D721Med (cell line): ENCODE measurements at places on chromosomes 1 and 21.

DNA sequence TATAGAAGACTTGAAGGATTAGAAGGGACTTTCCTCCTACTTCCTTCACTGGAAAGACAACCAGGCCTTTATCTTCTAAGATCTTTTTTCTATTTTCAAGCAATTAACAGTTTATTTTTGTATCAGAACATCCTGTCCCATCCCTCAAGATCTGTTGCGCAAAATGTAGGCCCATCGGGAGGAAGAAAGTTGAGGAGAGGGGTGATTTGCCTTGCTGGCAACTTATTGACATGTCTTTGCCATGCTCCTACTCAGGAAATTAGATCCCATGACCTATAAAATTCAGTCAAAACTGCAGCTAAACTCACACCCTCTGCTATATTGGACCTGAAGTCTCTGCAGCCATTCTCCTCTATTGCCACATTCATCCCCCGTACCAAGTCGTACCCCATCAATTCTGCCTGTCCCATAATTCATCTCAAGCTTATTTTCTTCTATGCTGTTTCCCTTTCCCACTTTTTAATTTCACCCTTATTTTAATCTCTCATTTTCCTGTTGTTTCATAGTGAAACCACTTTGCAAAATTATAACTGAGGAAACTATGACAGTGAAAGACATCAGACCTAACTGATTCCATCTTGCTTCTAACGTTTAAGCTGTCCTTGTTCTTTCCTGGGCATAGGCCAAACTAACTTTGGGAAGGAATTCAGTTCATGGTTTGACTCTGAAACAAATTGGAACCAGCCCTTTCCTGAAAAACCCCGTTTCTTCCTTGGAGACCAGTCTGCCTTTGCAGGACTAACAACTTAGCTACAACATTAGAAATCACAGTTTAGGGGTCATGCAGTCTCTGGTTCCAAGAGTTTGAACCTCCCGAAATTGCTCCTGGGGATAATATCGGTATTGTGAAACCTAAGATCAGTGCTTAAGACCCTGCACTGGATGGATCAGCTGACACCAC lies 195.7 kb upstream of the PTBP2 start:
- no peak for DNase-seq

GRCh38 chr1:240014051-240014450 lies 77.6 kb upstream of the FMN2 start:
- DNase-seq: no peak

- DNase-seq: no peak
These were observed 184.9 kb downstream of the DYRK1A start for GRCh38 chr21:37551331-37551992.

- DNase-seq: no peak
These were observed 117.7 kb downstream of the CTH start for GRCh38 chr1:70528590-70529333.

- no peak for DNase-seq
These were observed 588.1 kb downstream of the DPYD start for GRCh38 chr1:97332716-97333115.

DNA sequence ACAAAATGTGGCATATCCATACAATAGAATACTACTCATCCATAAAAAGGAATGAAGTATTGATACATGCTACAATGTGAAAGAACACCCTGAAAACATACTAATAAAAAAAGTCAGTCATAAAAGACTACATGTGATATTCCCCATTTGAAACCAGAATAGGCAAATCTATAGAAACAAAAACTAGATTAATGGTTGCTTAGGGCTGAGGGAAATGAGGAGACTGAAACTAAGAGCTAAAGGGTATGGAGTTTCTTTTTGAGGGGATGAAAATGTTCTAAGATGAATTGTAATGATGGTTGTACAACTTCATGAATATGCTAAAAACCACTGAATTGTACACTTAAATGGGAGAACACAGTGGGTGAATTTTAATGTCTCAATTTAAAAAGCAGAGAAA lies 50.9 kb downstream of the ACBD6 start:
- DNase-seq: no peak

- no peak for DNase-seq
These were observed 68.3 kb upstream of the NEK7 start for GRCh38 chr1:198088360-198089071.

DNA sequence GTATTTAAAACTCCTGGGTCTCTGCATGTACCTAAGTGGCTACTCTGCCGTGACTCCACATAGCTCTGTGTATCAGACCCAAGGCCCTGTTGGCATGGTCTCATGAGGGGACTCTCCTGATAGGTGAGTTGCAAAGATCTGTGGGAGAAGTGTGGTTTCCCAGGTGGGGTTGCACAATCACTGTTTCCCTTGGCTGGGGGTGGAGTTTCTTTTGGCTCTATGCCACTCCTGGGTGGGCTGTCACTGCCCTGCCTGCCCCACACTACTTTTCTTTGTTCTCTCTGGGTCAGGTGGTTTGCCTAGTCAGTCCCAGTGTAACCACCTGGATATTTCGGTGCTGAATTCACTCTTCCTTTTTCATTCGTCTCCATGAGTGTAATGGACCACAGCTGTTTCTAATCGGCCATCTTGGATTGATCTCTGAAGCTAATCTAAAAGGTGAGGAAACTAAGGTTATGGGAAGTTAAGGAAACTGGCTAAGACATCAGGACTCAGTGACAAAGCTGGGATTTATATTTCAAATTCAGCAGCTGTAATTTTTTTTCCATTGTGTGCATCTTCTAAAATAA lies 97.1 kb upstream of the CACYBP start:
- DNase-seq: no peak

- peak; percentile 35 for DNase-seq
These were observed 334.4 kb downstream of the SRGAP2C start for GRCh38 chr1:121519042-121519755.

GRCh38 chr1:227465256-227465655 lies 98.1 kb upstream of the ZNF678 start:
- no peak for DNase-seq

DNA sequence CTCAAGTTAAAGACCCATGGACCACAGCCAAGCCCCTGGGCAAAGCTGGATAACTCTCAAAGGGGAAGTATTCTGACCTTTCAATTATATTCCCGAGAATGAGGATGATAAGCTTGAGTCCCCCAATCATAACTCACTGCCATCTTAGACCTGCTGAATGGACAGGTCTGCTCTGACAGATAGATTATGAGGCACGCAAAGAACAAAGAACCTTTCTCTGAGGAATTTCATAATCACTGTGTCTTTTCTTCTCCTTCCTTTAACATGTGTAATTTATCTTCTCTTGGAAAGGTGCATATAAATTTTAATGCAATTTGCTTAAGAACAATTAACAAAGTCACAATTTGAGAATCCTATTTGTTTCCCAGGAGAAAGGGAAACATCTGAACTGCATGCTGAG lies 22.0 kb downstream of the PIGM start:
- DNase-seq: no peak

DNA sequence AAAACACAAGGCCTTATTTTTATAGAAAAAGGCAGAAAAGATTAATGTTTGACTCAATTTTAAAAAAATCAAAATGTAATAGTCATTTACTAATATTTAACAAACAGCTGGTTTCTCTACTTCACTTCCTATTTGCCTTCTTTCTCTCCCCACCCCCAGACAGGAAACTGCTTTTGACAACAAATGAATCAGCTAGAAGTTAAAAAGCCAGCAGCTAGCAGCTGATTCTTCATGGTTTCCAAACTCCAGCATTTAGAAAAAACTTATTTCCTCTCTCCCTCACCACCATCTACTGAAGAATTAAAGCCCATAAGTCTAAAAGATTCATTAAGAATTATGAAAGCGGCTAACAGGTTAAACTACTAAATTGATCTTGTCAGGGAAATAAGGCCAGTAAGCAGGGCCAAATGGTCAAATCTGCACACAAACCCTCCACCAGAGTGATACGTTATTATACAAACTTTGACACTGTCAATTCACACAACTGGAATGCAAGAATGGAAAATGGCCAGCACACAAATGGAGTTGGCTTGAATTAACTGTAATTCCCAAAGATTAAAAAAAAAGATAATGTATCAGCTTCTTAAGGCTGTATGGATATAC lies 4.0 kb downstream of the WDR26 start:
- no peak for DNase-seq

GRCh38 chr1:82755191-82755590 lies 954.5 kb downstream of the ADGRL2 start:
- DNase-seq: no peak

- DNase-seq: no peak
These were observed 54.6 kb upstream of the MORC3 start for GRCh38 chr21:36265431-36265830.

- no peak for DNase-seq
These were observed 15.6 kb upstream of the TACSTD2 start for GRCh38 chr1:58592522-58593134.

GRCh38 chr1:247330548-247331171 lies 1.0 kb downstream of the ZNF496 start:
- DNase-seq: no peak

- DNase-seq: no peak
These were observed 460.1 kb upstream of the NCAM2 start for GRCh38 chr21:20538039-20538658.

GRCh38 chr21:18913914-18914313 lies 510.3 kb upstream of the TMPRSS15 start:
- no peak for DNase-seq

GRCh38 chr1:182784556-182785171 lies 4.9 kb upstream of the NPL start:
- DNase-seq: no peak

DNA sequence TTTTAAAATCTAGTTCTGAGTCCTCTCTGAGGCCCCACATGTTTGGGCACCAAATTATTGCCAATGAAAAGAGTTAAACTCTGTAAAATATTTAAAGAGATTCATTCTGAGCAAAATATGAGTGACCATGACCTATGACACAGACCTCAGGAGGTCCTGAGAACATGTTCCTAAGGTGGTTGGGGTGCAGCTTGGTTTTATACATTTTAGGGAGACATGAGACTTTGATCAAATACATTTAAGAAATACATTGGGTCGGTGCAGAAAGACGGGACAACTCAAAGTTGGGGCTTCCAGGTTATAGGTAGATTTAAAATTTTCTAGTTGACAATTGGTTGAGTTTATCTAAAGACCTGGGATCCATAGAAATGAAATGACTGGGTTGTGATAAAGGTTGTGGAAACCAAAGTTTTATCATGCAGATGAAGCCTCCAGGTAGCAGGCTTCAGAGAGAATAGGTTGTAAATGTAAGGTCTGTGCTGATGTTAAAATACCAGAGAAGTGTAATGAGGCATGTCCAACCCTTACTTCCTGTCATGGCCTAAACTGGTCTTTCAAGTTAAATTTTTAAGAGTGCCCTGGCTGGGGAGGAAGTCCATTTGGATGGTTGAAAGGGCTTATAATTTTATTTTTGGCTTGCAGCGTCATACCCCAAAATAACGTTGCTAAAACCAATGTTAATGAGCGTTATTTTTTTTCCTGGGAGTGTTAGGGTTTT lies 274.9 kb downstream of the NUF2 start:
- no peak for DNase-seq

DNA sequence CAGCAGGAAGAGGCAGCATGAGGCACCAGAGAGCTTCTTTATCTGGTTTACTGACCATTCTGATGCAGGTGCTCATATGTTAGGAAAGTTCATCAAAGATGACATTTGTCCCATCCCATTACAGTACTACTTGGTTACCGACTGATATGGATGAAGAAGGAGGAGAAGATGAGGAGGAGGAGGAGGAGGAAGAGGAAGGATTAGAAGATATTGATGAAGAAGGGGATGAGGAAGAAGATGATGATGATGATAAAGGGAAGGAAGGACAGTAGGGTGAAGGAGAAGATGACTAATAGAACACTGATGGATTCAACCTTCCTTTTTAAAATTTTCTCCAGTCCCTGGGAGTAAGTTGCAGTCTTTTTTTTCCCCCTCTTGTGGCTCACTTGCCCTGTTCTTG lies 45.1 kb downstream of the ABL2 start:
- DNase-seq: no peak

GRCh38 chr1:180598333-180598974 lies 33.4 kb upstream of the XPR1 start:
- peak; percentile 28 for DNase-seq

DNA sequence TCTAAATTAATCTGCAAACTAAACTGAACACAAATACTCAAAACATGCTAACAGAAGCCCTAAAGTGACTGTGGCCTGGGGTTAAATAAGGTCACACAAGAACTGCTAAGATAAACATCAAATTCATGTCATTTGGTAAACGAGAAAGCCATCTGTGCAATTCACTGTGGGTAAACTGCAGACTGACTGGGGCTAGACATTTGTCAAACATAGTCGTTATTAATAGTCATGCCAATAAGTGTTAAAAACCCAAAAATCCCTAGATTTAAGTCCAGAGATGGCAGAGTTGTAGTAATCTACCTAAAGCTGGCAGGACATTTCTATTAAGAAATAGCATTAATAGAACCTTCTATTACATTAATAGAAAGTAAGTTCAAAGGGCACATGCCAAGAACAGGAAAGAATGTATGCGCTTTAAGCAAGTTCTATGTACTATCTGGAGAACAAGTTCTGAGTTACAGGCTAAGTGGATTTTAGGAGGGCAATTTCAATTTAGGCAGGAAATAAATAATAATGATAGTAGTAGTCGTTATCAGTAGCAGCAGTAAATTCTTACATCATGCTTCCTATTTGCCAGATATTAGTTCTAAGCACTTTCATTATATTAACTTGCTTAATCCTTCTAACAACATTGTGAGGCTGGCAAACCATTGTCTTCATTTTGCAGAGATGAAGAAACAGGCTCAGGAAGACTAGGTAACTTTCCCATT lies 8.6 kb downstream of the EDEM3 start:
- no peak for DNase-seq

DNA sequence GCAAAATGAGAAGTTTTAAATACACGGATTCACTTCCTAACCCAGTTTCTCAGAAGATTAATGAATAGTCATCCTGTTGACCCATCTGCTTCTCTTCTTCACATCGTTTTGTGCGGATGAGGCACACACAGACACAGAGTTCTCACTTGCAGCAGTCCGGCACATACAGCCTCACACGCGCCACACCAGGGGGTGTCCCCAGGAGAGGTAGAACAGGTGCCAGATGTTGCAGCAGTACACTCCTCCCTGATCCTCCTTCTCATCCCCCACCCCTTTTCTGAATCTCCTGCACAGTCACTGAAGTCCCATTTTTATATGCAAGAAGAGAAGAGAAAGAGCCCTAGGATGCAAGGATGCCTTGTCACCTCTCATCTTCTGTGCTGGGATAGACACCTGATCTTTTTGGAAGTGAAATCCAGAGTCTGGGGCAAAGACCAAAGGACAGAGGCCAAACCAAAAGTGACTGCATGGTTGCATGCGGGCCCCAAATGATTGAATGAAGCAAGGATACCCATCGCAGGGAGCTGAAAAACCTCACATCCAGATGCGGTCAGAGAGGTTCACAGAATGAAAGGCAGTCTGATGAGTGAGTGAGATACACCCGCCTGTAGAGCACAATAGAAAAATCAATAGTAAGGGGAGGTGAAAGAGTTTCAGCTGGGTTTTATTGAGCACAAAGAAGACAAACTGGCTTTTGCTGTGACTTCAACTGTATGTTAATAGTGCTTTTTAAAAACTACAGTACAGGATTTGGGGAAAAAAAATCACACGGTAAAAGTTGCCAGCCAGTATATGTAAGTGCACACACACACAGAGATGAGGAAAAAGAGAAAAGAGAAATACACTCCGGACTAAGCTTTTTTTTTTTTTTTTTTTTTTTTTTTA lies 28.9 kb downstream of the PBX1 start:
- DNase-seq: no peak

- DNase-seq: no peak
These were observed 481.1 kb downstream of the PTBP2 start for GRCh38 chr1:97202481-97203380.
